BJ (cell line): ENCODE measurements at places on chromosomes 1 and 21. TPM values are rescaled to one million over a fixed set of nuclear protein-coding genes. Genes with fewer than 3 reads are reported as not detected.
A peak's percentile ranks its signal among the peaks of the same experiment; 100 is the strongest.

Gene LCK
- 0.05 and 0.11 TPM in 2 replicates for polyA plus RNA-seq

DNA sequence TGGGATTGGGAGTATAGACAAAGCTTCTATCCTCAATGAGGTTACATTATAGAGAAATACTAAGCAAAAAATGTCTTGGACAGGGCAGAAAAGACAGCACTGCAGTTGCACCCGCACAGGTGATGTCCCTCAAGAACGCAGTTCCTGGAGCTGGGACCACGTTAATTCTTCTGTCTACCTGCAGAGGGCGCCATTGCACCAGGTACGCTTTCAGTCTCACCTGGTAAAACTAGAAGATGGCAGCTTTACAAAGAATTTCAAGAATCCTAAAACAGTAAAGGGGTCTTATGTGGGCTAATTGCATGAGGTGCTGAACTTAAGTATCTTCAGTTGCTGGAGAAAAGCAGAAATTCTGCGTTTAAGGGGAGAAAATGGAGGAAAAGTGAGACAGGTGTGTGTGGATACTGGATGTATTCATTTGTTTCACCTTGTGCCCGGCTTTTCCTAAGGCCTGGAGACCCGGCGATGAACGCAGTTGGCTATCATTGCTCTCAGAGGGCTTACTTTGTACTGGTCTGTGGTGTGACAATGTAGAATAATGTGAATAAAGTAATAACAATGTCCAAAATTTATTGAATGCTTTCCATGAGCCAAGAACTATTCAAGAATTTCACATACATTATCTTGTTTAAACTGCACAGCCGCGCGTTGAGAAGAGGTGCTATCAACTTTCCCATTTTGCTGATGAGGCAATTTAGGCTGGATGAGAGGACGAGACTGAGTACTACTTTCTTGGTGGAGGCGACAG, 276.3 kb upstream of the GREM2 start:
- no peak for DNase-seq

- DNase-seq, result no peak
Measured at GRCh38 chr1:190169311-190170067, 308.2 kb downstream of the BRINP3 start.

GRCh38 chr1:208251015-208251414, 6.8 kb upstream of the PLXNA2 start:
- DNase-seq, result no peak

Gene MPL
- not detected in 2 replicates for polyA plus RNA-seq

Gene FCRL1
- not detected in 2 replicates for polyA plus RNA-seq

GRCh38 chr1:40736085-40736531, 44.6 kb downstream of the NFYC start:
- DNase-seq, result peak; percentile 50

- peak; percentile 32 for DNase-seq
Measured at GRCh38 chr1:204213668-204214662, at the start of gene GOLT1A. TSS of gene GOLT1A (minus strand) at chr1:204213988. CDS start at chr1:204213906, 82 bp downstream.

Gene RABIF
- 9.7 and 14.4 TPM in 2 replicates for polyA plus RNA-seq

DNA sequence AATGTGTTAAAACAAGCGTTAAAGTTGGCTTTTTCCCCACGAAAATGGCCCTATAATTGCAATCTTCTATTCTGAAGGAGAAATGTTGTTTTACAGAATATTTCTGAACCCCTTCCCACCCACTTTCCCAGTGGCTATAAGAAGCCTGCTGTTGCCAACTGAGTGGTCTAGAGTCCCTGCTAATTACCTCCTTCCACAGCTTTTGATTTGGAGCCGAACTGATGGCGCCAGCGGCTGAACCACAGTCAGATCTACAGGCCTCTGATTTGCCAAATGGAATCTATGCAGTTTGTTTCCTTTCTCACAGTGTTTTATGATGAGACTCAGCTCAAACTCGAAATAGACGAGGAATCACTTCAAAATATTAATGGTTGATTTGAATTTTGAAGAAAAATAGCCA, 76.0 kb upstream of the C1orf105 start:
- DNase-seq, result no peak

DNA sequence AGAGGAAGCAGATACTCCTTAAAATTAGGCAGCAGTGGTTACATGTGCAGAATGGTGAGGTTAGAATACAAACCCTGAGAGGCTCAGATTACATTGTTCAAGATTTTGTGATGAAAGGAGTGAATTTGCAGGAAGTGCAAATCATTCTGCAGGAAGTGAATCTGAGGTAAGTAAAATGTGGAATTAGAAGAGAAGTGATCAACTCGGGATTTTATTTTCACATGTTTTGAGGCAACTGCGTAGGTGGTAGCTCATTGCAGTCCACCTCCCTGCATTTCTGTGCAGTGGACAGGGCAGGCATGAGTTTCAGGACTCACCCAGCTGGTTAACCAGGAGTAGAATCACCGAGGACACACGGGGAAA, 2.1 kb upstream of the PLA2G2C start:
- DNase-seq, result no peak

Gene GJA5
- 3.0 and 5.1 TPM in 2 replicates for polyA plus RNA-seq

- DNase-seq, result no peak
Measured at GRCh38 chr1:172088256-172088655, 247.0 kb downstream of the DNM3 start.

- DNase-seq, result no peak
Measured at GRCh38 chr21:43676391-43676790, 17.0 kb downstream of the RRP1B start.

DNA sequence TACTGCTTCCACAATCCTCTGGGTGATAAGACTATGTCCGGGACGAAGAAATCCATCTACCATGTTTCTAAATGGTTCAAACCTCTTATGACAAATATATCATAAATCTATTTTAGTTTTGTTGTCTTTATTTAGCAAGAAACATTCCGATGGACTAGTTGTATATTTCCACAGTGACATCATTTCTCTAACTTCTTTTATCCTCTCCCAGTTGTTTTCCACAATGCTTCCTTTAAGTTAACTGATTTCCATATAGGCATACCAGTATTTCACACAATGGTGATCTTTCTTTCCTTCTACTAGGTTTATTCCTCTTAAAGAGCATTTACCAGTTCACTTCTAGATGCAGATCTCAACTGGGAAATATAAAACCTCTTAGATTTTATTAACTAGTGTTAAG, 44.8 kb downstream of the USP1 start:
- no peak for DNase-seq

DNA sequence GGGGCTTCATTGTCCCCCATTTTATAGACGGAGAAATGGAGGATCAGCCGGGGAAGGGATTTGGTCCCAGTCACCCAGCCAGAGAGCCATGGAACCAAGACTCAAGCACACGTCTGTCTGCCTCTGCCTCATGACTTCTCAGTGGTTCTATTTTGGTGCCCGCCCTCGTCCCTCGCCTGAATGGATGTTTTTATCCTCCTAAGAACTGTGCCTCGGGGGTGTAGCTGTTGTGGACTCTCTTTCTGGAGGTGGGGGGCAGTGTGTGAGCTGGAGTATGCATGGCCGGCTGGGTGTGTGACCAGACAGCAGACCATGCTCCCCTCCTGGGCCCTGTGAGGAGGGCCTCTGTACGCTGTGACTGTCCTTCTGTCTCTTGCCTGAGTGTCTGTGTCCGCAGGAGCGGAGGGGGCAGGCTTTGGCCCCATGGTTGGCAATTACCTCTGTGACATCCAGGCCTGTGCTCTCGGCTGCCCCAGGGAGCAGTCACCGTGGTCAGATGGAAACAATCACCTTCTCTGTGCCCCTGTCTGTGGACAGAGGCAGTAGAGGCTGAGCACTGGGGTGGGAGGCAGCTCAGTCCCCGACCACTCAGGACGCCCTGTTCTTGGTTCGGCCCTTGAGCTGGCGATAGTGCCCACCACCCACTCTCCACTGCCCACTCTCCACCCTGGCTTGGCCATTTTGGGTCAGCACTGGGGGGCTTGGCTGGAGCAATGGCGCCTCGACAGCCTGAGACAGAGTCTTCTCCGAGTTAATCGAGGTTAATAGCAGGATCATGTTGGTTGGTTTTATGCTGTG, 20.4 kb downstream of the WNT4 start:
- no peak for DNase-seq

DNA sequence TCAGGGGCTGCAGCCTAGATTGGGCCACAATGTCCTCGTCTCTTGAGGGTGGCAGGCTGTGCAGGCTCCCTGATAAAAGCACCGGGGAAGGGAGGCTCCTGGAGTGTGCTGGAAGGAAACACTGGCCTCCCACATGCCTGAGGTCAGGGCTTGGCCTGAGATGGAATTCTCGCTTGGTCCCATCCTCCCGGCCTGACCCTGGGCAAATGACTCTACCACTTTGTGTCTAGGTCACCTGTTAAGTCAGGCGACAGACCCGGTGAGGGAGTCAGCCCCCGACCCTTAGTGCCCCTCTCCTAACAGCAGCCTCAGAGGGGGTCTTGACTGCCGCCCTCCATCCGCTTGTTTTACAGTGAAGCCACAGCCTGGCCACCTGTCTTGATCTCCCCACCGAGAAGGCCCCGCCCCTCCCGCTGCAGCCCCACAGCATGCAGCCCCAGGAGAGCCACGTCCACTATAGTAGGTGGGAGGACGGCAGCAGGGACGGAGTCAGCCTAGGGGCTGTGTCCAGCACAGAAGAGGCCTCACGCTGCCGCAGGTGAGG, 2.5 kb downstream of the SMIM1 start:
- DNase-seq, result no peak

GRCh38 chr1:166017395-166017794, 149.4 kb downstream of the FAM78B start:
- no peak for DNase-seq

GRCh38 chr1:228352677-228353481, 53.8 kb downstream of the TRIM11 start:
- no peak for DNase-seq

Gene CFAP74
- polyA plus RNA-seq, result not detected in 2 replicates

- no peak for DNase-seq
Measured at GRCh38 chr1:30845904-30846290, 62.7 kb downstream of the SDC3 start.

Gene GJA4
- polyA plus RNA-seq, result not detected in 2 replicates

DNA sequence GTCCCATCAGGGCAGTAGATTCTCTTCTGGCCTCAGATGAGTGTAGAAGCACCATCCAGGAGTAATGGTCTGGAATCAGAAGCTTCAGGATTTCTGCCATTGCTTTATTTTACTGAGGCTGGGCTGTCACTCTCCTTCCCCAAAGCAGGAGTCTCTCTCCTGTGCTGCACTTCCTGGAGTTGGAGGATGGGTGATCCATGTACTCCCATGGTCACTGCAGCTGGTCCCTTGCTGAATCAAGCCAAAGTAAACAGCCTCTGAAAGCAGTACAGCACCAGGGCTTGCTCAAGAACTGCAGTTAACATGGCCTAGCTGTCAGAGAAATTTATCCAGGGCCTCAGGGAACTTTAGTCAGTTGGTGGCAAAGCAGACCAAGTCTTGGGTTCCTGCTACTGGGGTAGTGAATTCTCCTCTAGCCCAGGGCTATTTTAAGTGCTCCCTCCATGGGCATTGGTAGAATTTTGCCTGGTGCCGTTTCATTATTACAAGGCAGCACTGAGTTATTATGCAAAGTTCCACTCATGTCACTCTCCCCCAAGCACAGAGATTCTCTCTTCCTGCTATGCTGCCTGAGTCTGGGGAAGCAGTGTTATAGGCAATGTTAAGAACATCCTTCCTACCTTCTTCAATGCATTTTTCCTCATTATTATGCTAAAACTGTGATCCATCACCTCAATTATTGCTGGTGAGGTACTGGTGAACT, 29.5 kb downstream of the DRAM2 start:
- DNase-seq, result no peak

Gene OR2L2
- not detected in 2 replicates for polyA plus RNA-seq

DNA sequence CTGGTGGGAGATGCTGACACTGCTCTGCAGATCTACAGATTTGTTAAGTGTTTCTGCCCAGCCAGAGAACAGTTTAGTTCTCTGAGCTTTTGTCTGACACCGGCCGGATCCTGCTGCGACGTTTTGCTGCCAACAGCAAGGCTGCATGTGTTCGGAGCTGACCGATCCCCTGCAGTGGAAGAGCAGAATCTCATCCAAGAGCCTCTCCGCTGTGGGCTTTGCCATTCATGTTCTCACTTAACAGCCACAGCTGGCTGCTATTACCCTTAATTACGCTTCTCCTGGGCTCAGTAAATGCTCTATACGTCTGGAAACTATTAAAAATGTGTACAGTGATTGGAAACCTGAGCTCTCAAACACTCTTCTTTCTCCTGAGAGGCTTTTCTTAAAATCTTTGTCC, 105.3 kb downstream of the BCAR3 start:
- no peak for DNase-seq

- DNase-seq, result peak; percentile 3
Measured at GRCh38 chr21:21232320-21232719, 234.1 kb downstream of the NCAM2 start.

DNA sequence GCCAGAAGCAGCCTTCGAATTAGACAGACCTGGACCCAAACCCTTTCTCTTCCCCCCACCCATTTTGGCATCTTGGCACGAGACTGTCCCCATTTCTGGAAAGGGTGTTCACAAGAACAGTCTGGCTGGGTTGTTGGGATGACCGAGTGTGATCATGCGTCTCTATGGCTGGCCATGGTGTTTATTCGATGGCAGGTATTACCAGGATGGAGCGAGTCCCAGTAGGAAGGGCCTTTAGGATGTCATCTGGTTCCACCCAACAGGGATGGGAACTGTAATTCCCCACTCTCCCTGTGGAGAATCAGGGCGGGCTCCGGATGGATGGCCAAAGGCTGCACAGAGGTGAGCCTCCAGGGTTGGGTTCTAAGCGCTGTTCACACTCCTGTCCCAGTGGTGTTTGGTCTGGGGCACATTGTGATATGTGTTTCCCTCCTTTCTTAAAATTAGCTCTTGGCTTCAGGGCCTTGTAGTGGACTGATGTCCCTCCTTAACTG, 33.4 kb upstream of the ATP5PO start:
- DNase-seq, result no peak

Gene MCOLN3
- 0.20 and 0.27 TPM in 2 replicates for polyA plus RNA-seq

DNA sequence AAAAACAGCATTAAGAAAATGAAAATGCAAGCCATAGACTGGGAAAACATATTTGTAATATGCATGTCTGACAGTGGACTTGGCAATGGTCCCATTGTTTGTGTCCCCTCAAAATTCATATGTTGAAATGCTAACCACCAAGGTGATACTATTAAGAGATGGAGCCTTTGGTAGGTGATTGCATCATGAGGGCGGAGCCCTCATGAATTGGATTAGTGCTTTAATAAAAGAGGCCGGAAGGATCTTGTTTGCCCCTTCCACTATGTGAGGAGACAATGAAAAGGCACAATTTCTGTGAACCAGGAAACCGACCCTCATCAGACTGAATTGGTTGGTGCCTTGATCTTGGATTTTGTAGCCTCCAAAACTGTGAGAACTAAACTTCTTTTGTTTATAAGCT, 232.3 kb downstream of the GPR52 start:
- no peak for DNase-seq

Gene FCGR1A
- polyA plus RNA-seq, result not detected in 2 replicates

GRCh38 chr1:206098242-206098919, 18.8 kb downstream of the AVPR1B start:
- DNase-seq, result no peak
